GM04504 (cell line): ENCODE measurements at places on chromosomes 16 and 17.

- DNase-seq = no peak
Observed at GRCh38 chr16:87762620-87763019, 3.2 kb downstream of the KLHDC4 start.

DNA sequence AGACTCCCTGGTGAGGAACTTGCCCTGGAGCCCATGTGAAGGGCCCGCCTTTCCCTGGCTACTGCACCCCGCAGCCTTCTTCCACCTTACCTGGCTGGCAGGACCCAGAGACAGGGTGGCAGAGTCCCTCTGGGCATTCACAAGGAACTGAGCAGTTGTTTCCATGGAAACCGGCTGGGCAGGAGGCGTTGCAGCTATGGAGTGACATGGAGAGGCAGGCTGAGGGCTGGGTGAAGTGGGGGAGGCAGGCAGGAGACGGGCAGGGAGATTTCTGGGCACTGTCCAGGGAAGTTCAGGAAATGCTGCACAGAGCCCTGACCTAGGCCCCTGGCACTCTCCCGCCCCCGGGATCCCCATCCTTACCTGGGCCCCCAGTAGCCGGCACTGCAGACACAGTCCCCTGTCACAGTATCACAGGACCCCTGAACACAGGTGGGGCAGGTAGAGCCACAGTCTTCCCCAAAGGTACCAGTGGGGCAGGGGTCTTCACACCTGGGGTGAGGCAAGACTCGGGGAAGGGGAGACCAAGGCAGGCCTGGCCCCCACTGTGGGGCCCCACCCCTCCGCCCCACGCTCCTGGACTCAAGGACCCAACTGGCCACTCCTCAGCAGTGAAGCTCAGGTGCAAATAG, 5.9 kb downstream of the SCARF1 start:
- DNase-seq = no peak

GRCh38 chr16:88532434-88533241, 37.6 kb upstream of the ZC3H18 start:
- DNase-seq = no peak

GRCh38 chr16:57386381-57386951, 14.2 kb downstream of the CX3CL1 start:
- no peak for DNase-seq

DNA sequence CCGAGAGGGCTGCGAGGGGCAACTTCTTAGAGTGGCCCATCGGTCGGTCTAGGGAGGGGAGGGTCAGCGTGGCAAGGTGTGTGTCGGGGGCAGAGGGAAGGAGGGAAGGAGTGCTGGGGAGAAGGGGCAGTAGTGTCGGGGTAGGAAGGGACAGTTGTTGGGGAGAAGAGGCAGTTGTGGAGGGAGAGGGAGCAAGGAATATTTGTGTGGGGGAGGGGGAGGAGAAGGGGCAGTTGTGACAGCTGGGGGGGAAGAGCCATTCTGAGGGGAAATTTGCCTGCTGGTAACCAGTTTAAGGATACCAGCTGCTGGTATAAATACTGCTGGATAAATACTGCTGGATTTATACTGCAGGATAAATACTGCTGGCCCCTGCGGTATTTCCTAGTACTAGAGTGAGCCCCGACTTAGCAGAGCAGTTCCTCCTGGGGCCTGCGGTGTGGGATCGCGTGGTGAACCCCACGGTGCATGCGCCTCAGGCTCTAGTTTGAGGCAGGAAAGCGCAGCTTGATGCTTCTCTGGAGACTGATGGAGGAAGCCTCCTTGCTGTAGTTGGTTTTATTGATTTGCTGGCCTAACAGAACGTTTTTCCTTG, 309 bp downstream of the DNAH2 start:
- DNase-seq = no peak

DNA sequence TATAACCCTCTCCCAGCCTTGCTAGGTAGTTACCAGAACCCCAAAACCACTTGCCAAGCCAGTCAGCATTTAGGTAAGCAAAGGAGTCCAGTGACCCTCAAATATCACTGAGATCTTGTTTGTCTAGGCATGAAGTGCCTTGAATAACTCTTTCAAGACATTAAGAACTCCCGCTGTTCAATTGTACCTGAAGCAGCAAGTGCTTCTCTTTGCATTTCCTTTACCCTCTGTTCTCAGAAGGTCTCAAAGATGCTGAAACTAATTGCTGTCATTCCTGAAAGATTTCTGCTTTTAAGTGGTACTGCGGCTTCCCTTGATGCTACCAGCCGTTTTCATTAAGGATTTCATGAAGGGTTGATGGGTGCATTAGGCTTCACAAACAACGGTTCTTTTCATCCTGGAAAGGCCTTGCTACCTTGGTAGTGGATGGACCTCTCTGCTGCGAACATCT, 142.7 kb downstream of the PITPNC1 start:
- DNase-seq = no peak

- DNase-seq = no peak
Observed at GRCh38 chr17:65228287-65228686, 91.1 kb downstream of the RGS9 start.

- DNase-seq = no peak
Observed at GRCh38 chr16:51276336-51276735, 125.3 kb upstream of the SALL1 start.

DNA sequence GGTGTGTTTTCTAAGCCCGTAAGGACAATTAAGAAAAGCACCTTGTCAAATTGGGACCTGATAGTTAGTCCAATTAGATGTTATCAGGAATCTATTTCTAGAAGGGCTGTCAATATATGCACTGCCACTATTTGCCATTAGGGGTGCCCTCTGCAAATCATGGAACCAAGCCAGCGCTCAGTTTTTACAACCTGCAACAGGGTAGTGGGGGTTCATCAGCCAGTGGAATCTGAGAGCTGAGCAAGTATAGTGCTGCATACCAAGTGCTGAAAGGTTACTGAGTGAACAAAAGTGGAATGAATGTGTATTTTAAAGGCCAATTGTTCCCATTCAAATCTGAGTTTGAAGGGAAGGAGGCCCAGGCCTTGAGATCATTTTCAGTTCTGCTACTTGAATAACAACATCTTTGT, 10.4 kb downstream of the PRR11 start:
- peak; percentile 36 for DNase-seq

GRCh38 chr16:72286936-72287620, 115.1 kb upstream of the PMFBP1 start:
- no peak for DNase-seq

DNA sequence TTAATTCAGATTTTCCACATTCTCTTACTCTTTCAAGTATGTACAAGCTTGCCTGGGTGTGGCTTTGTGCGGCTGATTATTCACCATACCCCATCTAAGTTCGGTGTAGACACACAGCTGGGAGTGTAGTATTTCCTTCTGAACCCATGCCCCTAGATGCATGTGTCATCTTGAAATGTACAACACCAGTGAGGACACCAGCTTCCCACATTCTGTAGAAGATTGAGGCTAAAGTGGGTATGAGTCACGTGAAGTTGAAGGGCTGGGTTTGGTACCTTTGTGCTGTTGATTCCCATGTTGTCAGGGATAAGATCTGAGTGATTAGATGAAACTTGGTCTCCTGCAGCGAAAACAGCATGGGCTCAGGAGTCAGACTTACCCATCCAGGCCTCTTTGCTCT, 14.6 kb upstream of the DHX8 start:
- peak; percentile 77 for DNase-seq

GRCh38 chr17:11209906-11210305, 31.1 kb upstream of the SHISA6 start:
- no peak for DNase-seq

- no peak for DNase-seq
Observed at GRCh38 chr16:54285414-54286089, 1.0 kb downstream of the IRX3 start.

DNA sequence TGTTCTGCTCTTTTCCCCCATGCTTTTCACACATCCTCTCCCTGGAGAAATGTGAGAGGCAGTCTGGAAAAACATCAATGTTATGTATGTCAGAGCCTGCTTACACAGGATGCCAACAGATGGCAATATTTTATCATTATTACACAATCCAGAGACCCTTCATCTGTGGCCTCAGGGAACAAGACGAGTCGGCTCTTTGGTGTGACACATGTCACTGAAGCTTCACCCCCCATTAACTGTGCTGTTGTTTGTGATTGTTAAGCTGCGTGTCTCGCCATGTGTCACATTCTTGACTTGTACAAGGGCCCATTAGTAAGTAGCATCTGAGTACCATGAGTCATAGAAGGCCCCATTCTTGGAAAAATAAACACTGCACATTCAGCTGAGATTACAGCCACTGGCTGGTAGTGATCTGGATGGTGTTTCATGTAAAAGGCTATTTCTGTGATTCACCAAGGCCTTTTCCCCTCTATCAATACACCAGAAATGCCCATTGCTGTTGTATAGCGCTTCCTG, 682.1 kb upstream of the SOX9 start:
- DNase-seq = peak; percentile 76

DNA sequence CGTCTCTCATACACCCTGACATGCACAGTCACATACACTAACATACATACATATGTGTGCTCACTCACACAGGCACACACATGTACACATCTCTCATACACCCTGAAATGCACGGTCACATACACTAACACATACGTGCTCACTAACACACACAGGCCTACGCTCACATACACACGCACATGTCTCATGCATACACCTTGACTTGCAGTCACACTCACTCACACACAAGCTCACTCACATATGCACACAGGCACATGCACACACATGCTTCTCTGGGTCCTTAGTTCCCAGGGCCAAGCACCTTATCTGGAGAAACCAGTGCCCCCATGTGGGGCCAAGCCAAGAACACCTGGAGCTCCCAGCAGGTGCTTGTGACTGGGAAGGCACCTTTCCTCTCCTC, 240.3 kb downstream of the RBFOX3 start:
- no peak for DNase-seq

GRCh38 chr16:29314292-29314934, 92.1 kb downstream of the NPIPB11 start:
- no peak for DNase-seq

DNA sequence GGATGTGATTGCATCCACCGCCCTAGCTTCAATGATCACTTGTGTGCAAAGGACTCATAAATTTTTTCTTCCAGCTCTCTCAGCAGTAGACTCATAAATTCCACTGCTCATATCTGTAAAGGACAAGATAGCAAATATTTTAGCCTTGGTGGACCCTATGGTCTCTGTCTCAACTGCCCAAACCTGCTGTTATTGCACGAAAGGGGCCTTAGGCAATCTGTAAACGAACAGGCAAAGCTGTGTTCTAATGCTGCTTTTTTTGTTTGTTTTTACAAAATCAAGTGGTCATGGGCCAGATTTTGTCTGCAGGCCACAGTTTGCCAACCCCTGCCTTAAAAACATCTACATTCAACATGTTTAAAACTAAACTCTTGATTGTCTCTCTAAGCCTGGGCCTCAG, 34.1 kb downstream of the FAM20A start:
- no peak for DNase-seq

DNA sequence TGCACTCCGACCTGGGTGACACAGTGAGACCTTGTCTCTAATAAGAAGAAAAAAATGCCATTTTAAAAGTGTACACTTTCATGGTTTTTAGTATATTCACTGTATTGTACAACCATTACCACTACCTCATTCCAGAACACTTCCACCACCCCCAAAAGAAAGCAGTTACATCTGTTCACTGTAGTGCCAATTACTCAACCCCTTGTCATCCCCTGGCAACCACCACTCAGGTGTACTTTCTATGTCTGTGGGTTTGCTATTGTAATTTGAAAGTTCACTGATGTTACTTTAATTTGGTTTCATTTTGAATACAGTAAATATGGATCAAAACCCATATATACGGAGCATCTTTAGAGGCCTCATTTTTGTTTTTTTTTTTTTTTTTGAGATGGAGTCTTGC, 6.1 kb downstream of the ZG16 start:
- DNase-seq = no peak

DNA sequence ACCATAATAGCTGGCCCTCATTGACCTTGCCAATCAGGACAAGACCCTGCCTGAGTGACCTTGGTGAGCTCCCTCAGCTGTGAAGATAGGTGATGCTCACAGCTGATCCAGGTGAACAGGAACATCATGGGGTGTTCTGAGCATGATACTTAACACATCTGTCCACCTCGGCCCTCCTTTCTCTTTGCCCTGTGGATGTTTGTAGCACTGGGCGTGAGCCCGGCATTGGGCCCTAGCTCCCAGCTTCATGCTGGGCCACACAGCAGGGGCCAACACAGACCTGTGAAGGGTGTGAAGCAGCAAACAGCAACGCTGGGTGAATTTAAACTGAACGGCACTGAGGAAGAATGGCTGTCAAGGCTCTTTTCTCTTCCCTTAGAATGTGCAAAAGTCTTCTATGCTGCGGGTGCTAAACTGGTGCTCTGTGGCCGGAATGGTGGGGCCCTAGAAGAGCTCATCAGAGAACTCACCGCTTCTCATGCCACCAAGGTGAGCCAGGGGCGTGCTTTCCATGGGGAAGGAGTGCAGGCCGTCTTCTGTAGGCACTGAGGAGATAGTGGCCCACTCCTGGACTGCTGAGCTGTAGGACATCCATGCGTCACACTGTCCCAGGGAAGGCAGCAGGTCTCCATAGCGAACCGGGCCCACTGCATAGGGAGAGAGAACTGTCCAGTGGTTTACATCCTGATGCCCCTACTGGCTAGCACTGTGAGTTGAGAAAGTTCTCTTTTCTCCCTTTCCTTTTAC, 35.9 kb downstream of the TMEM11 start:
- no peak for DNase-seq

- no peak for DNase-seq
Observed at GRCh38 chr17:72510351-72511016, 389.7 kb downstream of the SOX9 start.

DNA sequence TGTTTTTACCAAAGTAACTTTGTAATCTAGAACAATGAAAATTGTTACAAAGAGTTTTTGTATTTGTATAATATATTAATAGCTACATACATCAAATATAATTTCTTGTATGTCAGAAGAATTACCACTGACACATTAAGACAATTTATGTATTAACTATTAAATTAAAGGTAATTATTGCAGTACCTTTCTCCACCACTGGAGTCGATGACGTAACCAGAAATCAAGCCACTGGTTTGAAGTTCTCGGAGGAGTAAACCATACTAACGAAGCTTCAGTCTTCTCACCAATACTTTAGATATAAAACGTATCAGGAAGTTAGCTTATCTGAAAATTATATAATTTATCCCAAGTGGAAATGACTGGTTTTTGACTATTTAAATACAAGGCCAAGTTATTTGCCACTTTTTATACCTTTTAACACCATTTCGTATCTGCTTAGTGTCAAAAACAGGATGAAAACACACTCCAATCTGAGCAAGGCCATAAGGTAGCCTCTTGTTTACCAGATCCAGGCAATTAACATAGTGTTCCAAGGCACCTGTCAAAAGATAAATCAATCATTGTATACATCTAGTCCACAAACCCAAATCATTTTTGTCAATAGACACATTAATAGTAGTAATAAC, 4.3 kb downstream of the POLG2 start:
- no peak for DNase-seq

GRCh38 chr16:48497932-48498768, 111.8 kb downstream of the N4BP1 start:
- no peak for DNase-seq

GRCh38 chr17:72145962-72146361, 25.1 kb downstream of the SOX9 start:
- no peak for DNase-seq
